ENCODE measurements at places on chromosomes 13 and 19. TPM values are rescaled to one million over a fixed set of nuclear protein-coding genes. Genes with fewer than 3 reads are reported as not detected.

MYO16 gene
- total RNA-seq = 1.2 TPM

LHB gene
- total RNA-seq = not detected

CBY2 gene
- total RNA-seq = not detected

MBD3L2 gene
- not detected for total RNA-seq

GGN gene
- total RNA-seq = 0.27 TPM

LCP1 gene
- total RNA-seq = 20.5 TPM

NOTCH3 gene
- 25.0 TPM for total RNA-seq

ZBTB7A gene
- 31.4 TPM for total RNA-seq

PSG1 gene
- total RNA-seq = not detected

ODAD3 gene
- total RNA-seq = 0.65 TPM

UBL3 gene
- 21.1 TPM for total RNA-seq

GJA3 gene
- total RNA-seq = 13.9 TPM

JSRP1 gene
- 0.35 TPM for total RNA-seq
